Lung (tissue), 17 donors: ENCODE measurements at places on chromosomes 3 and 15. TPM values are rescaled to one million over a fixed set of nuclear protein-coding genes. Genes with fewer than 3 reads are reported as not detected.

The ALS2CL gene
- total RNA-seq = 53.6 TPM

DNA sequence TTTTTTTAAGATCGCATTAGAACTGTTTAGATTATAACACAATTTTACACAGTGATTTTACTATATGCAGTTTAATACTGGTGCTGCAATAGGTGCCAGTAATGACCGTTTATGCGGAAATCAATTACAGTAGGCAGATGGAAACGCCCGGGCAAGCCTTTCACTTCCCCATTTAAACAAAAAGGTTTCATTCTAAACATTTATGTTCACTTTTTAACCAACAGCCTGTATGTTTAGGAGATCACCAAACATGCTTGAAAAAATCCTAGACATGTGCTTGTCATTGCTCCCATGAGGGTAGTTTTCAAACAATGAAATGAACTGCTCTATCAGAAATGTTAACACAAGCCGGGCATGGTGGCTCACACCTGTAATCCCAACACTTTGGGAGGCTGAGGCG lies 2.7 kb downstream of the BNIP2 start:
- no peak overlapping the region for H3K27ac ChIP-seq
- no peak for DNase-seq
- no peaks in the 10 kb centered on the region for H3K27me3 ChIP-seq
- peaks cover 3% of the 10 kb centered on the region for H3K36me3 ChIP-seq
- H3K4me1 ChIP-seq = peaks cover 6% of the 10 kb centered on the region

- H3K4me1 ChIP-seq = no peaks in the 10 kb centered on the region
- H3K4me3 ChIP-seq = no peak overlapping the region
- no peak for DNase-seq
Measured at GRCh38 chr3:144415492-144415891, 443.9 kb downstream of the DIPK2A start.

GRCh38 chr3:93931597-93932229 lies 42.0 kb downstream of the PROS1 start:
- no peak overlapping the region for H3K4me3 ChIP-seq
- DNase-seq = peak; percentile 42
- no peaks in the 10 kb centered on the region for H3K27me3 ChIP-seq
- no peak overlapping the region for H3K27ac ChIP-seq

- no peak for DNase-seq
- H3K4me3 ChIP-seq = no peak overlapping the region
- no peaks in the 10 kb centered on the region for H3K36me3 ChIP-seq
- H3K27me3 ChIP-seq = no peaks in the 10 kb centered on the region
- H3K4me1 ChIP-seq = no peaks in the 10 kb centered on the region
Measured at GRCh38 chr3:106811376-106811775, 565.9 kb upstream of the CCDC54 start.

DNA sequence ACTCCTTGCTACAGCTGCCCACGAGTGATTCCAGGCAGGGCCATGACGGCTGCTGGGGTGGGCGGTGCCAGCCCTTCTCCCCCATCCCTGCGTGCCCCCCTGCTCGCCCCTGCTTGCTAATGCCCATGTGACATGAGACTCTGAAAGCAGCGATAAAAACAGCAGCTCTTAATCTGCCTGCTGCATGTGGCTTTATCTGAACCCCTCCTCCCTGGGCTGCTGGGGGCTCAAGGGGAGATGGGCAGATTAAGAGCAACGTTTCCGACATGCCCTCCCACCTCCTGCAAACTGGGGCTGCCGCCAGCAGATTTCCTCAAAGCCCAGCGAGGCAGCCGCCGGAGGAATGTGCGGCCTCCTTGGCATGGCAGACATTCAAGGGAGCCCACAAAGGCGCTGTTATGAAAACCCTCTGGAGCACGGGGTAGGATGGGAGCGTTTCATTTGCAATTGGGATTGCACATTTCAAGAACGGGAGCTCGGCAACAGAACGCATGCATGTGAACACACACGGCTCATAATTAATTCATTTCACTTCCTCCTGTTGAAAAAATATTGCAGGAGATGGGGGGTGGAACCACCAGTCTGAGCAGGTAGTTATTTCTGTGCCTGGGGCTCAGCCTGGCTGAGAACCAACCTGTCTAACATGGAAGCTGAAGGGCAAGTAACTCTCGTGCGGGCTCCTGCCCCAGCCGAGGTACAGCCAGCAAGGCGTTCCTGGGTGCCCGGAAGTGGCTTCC lies 504.2 kb upstream of the PROK2 start:
- DNase-seq = peak; percentile 74
- H3K36me3 ChIP-seq = no peaks in the 10 kb centered on the region
- H3K27me3 ChIP-seq = no peaks in the 10 kb centered on the region
- H3K27ac ChIP-seq = no peak overlapping the region
- peaks cover 8% of the 10 kb centered on the region for H3K4me1 ChIP-seq

DNA sequence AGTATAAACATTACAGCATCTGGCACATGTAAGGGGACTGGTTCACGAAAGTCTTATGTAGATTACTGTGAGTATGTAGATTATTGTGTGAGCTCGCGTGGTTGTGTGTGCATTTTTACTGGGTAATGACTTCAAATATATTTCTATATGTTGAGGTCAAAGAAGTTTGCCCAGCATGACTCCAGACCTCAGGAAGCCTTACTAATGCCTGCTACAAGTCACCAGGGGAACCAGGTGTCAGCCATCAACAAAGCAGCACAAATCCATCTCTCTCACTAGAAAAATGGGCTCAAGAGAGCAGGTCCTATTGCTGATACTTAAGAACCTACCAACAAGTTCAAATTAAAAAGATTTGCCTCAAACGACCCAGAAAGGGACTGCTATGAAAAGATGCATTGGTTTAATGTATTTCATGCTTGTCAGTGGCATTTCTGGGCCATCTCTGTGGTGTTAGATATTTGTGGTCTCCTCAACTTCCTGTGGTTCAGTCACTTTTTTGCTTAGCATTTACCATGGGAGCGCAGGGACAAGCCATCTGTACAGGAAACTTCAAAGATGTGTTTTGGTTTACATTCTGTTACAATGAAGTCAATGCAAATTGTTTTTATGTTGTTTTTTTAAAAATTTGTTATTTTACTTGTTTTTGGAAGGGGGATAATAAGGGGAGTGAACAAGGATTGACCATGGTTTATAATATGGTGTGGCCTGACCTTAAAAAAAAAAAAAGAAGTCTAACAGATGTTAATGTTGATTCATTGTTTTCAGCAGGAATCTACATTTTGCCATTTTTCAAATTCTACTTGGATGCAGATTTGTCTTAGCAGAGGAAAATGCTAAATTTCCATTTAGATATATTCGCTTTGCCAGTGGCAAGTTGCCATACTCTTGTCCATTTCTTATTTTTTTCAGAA lies 172.1 kb upstream of the ADAMTS9 start:
- no peaks in the 10 kb centered on the region for H3K4me1 ChIP-seq
- H3K4me3 ChIP-seq = no peak overlapping the region
- no peak overlapping the region for H3K27ac ChIP-seq
- H3K36me3 ChIP-seq = no peaks in the 10 kb centered on the region

- no peaks in the 10 kb centered on the region for H3K27me3 ChIP-seq
- no peak overlapping the region for H3K27ac ChIP-seq
- H3K4me1 ChIP-seq = no peaks in the 10 kb centered on the region
- no peak overlapping the region for H3K4me3 ChIP-seq
Measured at GRCh38 chr3:191345334-191345733, 15.0 kb upstream of the UTS2B start.

The THOC7 gene
- 39.9 TPM for total RNA-seq

The TRA2B gene
- total RNA-seq = 107 TPM

GRCh38 chr3:14001136-14001535 lies 121.3 kb upstream of the WNT7A start:
- H3K4me3 ChIP-seq = no peak overlapping the region
- H3K27me3 ChIP-seq = no peaks in the 10 kb centered on the region
- no peak for DNase-seq
- no peak overlapping the region for H3K27ac ChIP-seq
- no peaks in the 10 kb centered on the region for H3K4me1 ChIP-seq

DNA sequence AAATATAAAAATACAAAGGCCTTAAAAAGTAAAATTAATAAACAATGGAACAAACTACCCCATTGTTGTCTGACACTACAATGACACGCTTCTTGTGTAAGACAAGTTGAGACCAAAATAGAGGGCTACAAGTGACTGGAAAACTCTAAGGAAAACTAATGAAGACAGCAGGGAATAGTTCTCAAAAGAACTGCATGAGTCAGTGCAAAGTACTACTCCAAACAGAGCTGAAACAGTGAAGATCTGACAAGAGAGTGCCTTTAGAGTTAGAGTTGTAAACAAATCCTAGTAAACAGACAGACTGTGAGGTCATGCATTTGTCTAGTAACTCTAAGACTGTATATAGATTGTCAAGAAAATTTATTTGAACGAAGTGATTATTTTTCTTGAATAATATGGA lies 233.9 kb downstream of the BBX start:
- no peaks in the 10 kb centered on the region for H3K27me3 ChIP-seq
- DNase-seq = no peak
- H3K4me1 ChIP-seq = no peaks in the 10 kb centered on the region
- no peak overlapping the region for H3K4me3 ChIP-seq

DNA sequence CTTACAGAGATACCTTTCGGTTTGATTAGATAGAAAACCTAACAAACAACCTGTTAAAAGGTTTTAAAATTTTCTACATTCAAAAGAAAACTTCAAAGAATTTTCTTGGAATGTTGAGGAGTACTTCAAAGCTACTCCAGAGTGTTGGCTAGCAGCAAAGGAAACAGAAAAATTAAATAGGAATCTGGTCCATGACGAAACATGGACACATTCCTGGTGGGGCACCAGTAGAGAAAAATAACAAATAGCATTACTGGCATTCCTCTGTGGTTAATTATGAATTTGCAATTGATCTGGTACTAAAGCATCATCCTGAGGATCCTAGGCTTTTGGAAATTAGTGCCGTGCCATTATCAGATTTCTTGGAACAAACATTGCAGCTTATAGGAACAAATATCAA lies 59.5 kb upstream of the DPPA4 start:
- no peak overlapping the region for H3K27ac ChIP-seq
- H3K27me3 ChIP-seq = no peaks in the 10 kb centered on the region
- no peaks in the 10 kb centered on the region for H3K36me3 ChIP-seq

- no peaks in the 10 kb centered on the region for H3K27me3 ChIP-seq
- no peak for DNase-seq
- H3K4me3 ChIP-seq = no peak overlapping the region
- H3K27ac ChIP-seq = no peak overlapping the region
- H3K4me1 ChIP-seq = no peaks in the 10 kb centered on the region
- no peaks in the 10 kb centered on the region for H3K36me3 ChIP-seq
Measured at GRCh38 chr3:187684880-187685279, 14.7 kb upstream of the SST start.

GRCh38 chr3:21436835-21437234 lies 314.2 kb downstream of the ZNF385D start:
- peaks cover 33% of the 10 kb centered on the region for H3K4me1 ChIP-seq
- H3K4me3 ChIP-seq = no peak overlapping the region
- H3K27ac ChIP-seq = no peak overlapping the region
- no peaks in the 10 kb centered on the region for H3K36me3 ChIP-seq

DNA sequence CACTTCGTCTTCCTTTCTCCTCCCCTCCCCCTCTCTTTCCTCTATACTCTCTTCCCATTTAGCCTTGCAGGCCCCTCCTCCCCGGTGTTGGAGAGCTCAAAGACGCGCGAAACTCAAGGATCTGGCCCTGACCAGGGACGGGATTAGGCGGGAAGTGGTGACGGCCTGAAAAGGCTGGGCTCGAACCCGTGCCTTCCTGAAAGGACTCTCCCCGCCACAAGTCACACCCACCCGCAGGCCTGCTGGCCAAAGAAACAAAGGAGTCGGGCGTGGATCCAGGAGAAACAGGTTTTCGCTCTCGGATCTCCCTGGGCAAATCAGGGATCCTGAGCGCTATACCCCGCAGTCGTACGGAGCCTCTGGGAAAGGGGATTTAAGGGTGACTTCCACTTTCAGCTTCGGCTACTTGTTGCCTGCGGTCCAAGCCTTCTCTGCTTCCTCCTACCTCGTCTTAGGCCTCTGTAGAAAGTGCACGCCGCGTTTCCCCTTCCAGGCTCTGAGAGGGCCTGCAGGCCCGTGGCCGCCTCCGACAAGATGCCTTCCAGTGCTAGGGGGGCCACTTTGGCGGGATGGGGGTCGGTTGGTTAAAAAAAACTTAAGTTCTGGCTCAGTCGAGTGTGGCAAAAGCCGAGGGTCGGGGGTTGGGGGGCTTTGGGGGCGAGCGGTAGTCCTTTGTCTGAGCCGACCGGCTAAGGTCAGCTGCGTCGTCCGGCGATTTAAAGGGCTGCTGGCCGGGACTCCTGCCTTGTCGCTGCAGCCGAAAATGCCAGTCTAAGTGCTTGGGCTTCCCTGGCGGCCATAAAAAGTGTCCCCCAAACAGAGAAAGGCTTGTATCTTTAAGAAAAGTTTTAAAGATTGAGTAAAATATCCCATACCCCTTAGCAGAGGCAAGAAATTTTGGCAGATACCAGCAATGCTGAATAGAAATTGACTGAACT lies 8.2 kb downstream of the ZIC4 start:
- no peaks in the 10 kb centered on the region for H3K36me3 ChIP-seq
- H3K4me1 ChIP-seq = no peaks in the 10 kb centered on the region
- no peak overlapping the region for H3K27ac ChIP-seq
- DNase-seq = no peak
- H3K27me3 ChIP-seq = peaks cover 100% of the 10 kb centered on the region

DNA sequence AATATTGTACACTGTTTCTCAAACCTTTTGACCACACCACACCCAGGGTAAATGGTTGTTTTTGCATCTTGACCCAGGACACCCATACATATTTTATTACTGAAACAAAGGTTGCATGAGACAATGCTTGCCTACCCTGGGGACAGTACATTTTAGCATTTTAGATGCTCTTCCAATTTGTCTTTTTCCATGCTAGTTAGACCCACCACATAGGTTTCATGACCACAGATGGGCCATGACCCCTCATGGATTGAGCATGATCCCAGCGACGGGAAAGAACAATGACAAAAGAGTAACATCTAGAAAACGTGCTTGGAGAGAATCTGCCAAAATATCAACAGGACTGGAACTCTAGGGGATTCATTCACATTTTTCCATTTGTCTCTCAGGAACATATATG lies 161.0 kb upstream of the PFN2 start:
- peaks cover 8% of the 10 kb centered on the region for H3K4me1 ChIP-seq
- no peaks in the 10 kb centered on the region for H3K27me3 ChIP-seq
- H3K27ac ChIP-seq = no peak overlapping the region

DNA sequence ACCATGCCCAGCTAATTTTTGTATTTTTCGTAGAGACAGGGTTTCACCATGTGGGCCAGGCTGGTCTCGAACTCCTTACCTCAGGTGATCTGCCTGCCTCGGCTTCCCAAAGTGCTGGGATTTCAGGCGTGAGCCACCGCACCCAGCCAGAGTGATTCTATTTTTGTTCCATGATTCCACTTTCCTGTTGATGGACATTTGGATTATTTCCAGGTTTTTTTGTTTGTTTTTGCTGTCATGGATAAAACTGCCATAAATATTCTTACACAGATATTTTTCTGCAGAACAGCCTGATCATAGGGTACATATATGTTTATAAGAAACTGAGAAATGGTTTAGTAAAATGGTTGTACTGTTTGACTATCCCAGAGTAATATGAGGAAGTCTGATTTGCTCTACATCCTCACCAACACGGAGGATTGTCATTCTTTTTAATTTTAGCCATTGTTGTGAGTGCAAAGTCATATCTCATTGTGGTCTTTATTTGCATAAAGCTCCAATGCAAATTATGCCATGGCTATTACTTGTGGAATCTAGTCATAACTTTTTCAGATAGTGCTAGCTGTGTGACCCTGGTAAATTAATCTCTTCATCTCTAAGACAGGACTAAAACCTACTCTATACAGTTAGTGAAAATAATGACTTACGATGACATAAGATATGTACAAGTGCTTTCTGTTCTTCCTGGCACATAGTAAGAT lies 42.7 kb downstream of the MAP6D1 start:
- H3K27ac ChIP-seq = no peak overlapping the region
- no peak for DNase-seq
- H3K4me3 ChIP-seq = no peak overlapping the region

The GREM1 gene
- total RNA-seq = 2.4 TPM
